Stimulated activated CD4-positive, alpha-beta T cell treated with anti-CD3 and anti-CD28 coated beads, Interleukin-4, amount 100 ng/mL, for 4 hours (primary cell): ENCODE measurements at places on chromosomes 4 and X.

GRCh38 chr4:111399623-111400022 lies 745.6 kb upstream of the FAM241A start:
- no peak for DNase-seq

DNA sequence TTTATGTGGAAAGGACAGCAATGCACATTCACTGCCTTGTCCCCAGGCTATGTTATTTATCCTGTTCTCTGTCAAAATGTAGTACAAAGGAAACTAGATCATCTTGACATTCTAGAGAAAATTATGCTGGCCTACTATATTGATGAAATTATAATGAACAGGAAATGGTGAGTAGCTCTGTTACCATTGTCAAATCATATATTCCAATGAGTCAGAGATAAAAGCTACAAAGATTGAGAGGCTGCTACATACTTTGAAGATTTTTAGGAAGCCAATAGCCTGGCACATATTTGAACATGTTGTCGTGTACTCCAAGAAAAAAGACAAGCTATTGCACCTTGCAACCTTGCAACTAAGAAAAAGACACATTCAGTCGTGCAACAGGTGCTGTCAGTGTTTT lies 52.7 kb upstream of the TET2 start:
- DNase-seq: no peak

- DNase-seq: no peak
These were observed 57.4 kb upstream of the HGFAC start for GRCh38 chr4:3384391-3384770.

DNA sequence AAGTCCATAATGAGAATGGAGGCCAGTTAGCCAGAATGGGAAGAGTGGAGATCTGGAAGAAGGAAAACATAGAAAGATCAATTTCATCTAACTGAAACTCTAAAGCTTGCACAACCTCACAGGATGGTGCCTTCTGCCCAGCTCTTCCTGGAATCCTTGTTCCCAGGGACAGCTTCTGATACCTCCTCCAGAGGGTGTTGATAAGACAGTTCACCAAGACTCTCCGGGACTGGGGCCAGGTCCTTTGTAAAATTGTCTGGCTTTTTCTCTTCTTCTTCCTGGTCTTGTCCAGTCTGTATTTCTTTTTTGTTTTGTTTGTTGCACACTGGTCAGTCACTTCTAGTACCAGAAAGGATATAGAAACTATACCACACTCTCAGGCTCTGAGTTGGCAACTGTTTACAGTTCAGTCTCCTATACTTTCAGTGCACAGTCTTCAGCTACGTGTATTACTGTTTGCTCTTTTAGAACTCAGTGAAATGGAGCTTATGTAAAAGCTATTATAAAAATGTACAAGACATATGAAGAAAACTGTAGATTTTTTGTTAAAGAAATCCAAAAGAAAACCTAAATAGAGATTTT lies 142.8 kb upstream of the RPL34 start:
- DNase-seq: no peak

GRCh38 chr4:1472911-1473518 lies 66.8 kb upstream of the NKX1-1 start:
- DNase-seq: no peak
